ENCODE measurements at places on chromosomes 4 and X.

DNA sequence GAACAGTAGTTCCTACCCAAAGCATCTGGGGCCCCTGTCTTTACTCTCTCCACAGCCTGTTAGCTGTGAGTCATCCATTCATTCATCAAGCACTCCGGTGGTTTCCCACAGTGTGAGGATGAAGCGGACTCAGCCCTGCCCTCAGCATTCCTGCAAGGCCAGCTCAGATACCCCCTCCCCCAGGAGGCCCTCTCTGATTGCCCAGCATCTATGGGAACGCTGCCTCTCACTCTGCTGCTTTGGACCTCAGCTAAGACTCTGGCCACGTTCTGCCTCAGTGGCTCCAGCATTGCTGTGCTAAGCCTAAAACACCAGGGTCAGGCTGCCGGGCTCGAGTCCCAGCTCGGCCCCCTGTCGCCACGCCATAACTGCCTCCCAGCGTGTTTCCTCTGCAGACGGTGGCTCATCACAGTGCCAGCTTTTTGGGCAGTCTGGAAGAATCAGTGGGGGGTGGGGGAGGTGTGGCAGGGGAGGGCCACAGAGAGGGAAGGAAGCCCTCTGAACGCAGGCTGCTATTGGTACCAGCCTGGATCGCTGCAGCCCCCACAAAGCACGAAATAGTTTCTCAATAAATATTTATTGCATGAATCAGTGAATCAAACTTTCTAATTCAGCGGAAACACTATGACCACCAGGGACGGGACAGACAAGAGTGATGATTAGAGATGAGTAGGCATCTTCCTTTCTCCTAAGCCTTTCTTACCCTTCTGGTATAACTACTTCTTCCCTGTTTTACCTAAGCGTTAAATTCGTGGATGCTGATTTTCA, 74.4 kb downstream of the SORCS2 start:
- peak; percentile 15 for DNase-seq

- no peak for DNase-seq
Observed at GRCh38 chr4:56060036-56060435, 111.3 kb downstream of the CEP135 start.

DNA sequence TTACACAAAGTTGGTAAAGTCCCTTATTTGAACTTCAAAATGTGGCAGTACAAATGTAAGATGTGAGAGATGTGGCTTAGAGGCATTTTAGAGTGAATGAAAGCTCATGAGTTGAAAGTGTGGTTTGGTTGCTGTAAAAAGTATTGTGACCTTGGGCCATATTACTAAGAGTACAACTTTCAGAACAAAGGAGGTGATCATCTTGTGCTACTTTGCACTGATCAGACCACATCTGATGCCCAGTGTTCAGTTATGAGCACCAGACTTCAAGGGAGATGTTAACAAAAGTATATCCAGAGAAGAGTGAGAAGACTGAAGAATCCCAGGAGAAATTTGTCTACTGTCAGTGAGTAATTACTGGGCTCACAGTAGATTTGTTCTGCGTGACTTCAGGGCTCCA, 30.2 kb downstream of the NLGN3 start:
- DNase-seq = no peak

DNA sequence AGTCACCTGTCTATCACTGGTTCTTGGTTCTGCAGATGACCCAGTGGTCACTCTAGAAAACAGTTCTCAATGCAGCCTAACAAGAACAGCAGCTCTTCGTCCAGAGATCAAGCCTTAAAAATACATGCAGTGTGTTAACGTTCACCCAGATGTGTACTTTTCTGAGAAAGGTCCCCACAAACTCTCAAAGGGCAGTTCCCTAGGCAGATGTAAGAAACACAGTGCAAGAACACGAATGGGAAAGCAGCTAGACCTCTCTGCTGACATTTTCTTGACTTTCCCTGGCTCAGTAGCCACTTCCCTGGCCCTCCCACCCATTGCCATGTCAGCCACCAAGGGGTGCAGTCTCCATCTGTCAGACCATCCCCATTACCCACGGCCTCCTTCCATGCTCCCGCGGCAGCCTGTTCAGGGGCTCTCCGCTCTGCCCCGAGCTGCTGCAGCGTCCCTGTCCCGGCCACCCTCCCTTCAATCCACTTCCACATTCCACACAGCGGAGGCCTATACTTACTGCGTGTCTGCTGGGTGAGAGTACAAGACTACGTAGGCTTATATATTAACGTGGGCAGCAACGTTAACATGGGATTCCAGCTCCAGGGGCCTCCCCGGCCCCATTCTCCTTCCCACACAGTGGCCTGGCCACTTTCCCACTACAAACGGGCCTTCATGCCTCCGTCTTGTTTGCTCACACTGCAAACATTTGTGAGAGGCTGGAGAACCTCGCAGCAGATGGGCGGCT, 34.3 kb downstream of the IRF2 start:
- DNase-seq = peak; percentile 50

GRCh38 chrX:116277351-116278225, 107.0 kb downstream of the AGTR2 start:
- DNase-seq = no peak

DNA sequence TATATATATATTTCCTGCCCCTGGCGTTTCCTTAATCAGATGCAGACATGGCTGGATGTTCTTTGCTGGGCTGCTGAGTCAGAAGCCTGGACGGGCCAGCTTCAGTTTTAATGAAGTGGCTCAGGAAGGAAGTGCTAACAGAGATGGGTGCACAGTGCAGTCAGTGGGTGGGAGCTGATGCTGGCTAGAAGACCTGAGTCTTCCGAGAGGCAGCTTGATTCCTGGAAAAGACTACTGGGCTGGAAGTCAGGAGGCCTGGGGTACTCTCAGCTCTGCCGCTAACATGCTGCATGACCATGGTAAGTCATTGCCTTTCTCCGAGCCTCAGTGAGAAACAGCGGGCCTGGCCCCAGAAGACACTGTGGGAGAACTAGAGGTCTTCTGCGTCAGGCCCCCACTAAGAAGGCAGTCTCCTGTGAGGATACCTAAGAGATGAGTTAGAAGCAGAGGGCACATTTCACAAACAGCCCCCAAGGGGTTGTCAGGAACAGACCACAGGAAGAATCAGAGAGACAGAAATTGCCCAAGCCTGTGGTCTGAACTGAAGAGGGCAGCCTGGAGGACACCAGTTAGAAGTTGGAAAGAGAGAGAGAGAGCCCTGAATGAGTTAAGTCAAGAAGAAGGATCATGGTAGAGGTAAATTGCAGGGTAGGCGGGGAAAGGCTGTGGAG, 8.3 kb upstream of the CD40LG start:
- no peak for DNase-seq

DNA sequence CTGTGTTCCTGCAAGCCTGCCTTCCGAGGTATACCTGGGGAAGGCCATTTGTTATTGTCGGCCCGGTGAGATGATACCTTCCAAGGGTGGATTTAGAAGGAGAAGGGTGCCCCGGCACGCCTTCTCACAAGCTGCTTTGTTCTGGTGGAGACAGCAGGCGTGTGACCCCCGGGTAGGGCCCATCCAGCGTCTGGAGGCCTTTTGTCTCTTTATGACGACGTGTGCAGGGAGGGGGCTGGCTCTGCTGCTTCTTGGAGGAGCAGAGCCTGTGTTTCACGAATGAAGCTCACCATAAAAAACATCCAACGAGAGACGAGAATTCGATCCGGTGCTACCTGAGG, 45.3 kb downstream of the SHOX start:
- no peak for DNase-seq

DNA sequence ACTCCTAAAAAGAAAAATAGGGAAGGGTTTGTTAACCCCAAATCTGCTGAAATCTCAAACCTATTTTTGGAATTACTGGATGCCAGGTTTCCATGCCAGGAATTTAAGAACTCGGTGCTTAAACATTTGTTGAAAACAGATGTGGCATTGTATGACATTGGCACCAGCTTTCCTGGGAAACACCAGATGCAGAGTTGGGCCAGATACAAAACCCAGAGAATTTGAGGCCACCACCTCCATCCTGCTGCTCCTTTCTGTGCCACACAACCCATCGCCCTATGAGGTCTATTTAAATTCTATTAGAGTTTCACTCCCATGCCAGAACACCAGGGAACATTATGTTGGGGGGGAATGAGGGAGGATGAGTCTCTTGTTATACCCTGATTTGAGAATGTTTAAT, 71.7 kb downstream of the ARAP2 start:
- DNase-seq = no peak

DNA sequence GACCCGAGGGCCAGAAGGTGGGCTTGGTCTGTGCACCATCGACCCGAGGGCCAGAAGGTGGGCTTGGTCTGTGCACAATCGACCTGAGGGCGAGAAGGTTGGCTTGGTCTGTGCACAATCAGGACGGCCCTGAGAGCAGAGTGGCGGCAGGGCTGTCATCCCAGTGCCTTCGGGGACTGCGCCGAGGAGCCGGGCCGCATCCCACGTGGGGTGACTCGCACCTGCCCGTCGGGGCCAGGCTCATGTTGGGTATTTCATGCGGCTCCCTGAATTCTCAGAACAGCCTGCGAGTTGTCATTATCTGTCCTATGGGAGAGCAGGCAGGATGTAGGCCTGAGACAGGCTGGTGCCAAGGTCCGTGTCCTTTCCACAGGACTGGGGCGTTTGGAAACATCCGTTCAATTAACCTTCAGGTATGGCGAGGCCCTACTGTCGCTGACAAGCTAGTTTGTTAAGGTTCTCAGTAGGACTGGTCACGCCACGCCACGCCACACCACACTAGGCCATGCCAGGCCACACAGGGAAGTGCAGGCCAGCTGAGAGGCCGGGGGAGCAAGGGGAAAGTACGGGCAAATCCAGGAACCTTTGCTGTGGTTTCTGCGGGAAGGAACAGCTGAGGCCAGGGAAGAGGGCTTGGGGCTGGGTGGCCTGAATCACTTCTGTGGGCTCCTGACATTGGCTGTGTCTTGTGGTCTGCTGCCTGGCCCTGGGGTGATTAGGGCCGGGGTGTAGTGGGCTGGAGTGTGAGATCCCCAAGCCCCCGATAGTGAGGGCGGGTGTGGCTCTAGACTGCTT, 182.9 kb downstream of the AFAP1 start:
- no peak for DNase-seq

- no peak for DNase-seq
Observed at GRCh38 chr4:117623326-117623725, 411.0 kb upstream of the NDST3 start.

GRCh38 chrX:11421805-11422524, 128.8 kb downstream of the AMELX start:
- no peak for DNase-seq

- DNase-seq = peak; percentile 4
Observed at GRCh38 chr4:176641237-176641636, 151.5 kb downstream of the VEGFC start.

DNA sequence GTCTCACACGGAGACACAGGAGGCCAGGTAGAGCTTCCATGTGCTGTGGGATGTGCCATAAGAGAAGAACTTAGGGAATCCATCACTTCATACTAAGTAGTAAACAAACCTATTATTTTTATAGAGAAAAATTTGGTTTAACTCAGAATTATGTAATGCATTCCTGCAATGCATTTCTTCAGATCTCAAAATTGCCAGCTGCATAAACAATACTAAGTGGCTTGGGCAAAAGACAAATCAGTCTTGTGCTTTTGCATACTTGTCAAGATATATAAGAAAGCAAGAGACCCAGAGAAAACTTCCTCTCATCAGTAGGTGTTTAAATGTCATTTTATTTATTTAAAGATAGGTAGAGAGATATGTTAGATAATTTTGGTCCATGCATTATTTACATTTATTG, 382.1 kb upstream of the CTSO start:
- DNase-seq = no peak

GRCh38 chr4:123843137-123843536, 446.5 kb downstream of the SPRY1 start:
- DNase-seq = no peak

- peak; percentile 37 for DNase-seq
Observed at GRCh38 chrX:50638123-50638522, 167.5 kb upstream of the DGKK start.

DNA sequence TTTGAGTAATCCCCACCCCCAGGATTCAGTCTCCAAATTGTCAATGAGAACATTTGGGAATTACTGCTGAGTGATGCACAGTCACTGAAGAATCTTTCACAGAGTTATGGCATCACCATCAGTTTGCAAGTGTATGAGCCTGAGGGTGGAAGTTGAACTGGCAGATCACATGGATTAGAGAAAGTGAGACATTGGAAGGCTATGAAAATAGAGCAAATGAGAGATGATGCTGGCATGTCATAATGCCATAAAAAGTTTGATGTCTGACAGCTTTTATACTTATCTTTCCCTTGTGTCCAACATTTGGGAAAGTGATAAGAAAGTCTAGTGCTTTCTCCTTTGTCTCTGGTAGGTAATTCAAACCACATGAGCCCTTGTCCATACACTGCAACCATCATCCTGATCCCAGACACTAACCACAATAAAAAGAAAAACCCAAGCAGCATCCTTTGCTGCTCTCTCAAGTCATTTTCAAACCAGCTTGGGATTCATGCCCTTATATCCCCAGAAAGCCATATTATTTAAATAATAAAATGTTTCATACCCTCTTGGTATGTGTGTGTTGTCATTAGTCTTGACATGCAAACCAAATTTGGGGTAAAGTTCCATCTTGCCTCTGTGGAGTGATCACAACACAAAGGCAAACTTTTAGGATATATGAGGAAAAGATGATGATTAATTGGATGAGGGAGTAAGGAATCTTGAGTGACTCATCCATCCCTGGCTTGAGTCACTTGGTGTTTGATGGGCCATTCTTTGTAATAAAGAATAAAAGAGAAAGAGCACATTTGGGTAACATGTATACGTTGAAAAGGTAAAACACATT, 438.9 kb downstream of the GRXCR1 start:
- DNase-seq = no peak

- DNase-seq = no peak
Observed at GRCh38 chrX:147764868-147765267, 146.9 kb upstream of the FMR1 start.

GRCh38 chr4:53130896-53131561, 234.8 kb downstream of the SCFD2 start:
- DNase-seq = no peak

DNA sequence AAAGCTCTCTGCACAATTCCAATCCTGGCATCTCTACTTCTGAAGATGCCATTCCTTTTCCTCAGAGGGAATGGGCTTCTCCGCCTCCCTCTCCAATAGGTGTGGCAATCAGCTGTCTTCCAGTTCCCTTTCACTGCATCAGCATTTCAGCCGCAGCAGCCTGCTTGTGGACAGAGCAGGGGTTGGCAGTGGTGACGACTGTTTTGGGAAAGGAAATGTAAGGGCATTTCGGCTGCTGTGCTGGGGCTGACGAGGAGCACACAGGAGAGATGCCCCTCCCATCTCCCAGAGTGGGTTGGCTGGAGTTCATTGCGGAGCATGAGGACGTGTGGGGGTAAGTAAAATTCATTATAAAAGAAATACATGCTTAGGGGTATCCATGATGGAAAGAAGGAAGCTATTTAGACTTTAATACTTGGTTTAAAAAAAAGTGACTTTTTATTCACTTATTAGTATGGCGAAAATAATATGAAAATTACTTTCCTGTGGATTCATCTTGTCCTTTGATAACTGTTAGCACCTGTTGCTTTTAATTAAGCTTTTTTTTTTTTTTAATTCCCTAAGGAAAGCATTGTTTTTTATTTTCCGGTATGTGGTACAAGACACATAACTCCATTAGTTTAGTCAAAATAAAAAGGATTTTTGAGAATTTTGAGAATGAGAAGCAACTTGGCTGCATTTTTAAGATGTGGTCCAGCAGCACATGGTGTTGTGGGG, at the start of gene LIMCH1:
LIMCH1 (plus strand) TSS at position 141 of the 717 bp plus-strand sequence. CDS start 67,839 bp downstream, outside the sequence.
- peak; percentile 78 for DNase-seq

Data from trophoblast cell (in vitro differentiated cells and primary cell).